GM23248 (cell line): ENCODE measurements at places on chromosomes 4 and X. TPM values are rescaled to one million over a fixed set of nuclear protein-coding genes. Genes with fewer than 3 reads are reported as not detected.
A peak's percentile ranks its signal among the peaks of the same experiment; 100 is the strongest.

BTK gene
- not detected in 2 replicates for total RNA-seq

DNA sequence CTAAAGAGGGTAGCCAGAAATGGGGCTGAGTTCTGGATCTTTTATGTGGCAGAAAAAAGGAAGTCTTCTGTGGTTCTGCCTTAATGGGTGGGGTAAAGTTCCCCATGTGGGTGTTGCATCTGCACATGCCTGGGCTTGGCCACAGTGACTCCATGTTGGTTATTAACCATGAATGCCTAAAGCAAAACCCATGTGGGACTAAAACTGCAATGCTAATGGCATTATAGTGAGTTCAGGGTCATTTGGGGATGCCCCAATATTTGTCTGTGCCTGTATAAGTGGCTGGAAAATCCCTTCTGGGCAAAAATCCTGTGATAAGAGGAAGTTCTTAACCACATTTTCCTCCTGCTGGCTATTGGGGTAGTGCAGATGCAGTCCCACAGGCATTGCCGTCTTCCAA is 857.4 kb downstream of the FAT4 start:
- no peak for DNase-seq
- no peaks in the 10 kb centered on the region for H3K4me1 ChIP-seq
- no peaks in the 10 kb centered on the region for H3K36me3 ChIP-seq
- no peak overlapping the region for H3K4me3 ChIP-seq
- H3K27ac ChIP-seq: no peak overlapping the region
- no peaks in the 10 kb centered on the region for H3K27me3 ChIP-seq

- peaks cover 69% of the 10 kb centered on the region for H3K27me3 ChIP-seq
- H3K4me1 ChIP-seq: 0 out of 2 replicates have a peak, but pooled peaks cover 4% of the 10 kb centered on the region
- no peak for DNase-seq
- no peak overlapping the region for H3K27ac ChIP-seq
- no peaks in the 10 kb centered on the region for H3K36me3 ChIP-seq
These were observed 1.4 kb downstream of the NSG1 start for GRCh38 chr4:4388311-4388790.

SULT1B1 gene
- 2.6 TPM in 1 of 2 replicates, not detected in the other for total RNA-seq

PDE5A gene
- total RNA-seq: 13.8 and 16.7 TPM in 2 replicates

DNA sequence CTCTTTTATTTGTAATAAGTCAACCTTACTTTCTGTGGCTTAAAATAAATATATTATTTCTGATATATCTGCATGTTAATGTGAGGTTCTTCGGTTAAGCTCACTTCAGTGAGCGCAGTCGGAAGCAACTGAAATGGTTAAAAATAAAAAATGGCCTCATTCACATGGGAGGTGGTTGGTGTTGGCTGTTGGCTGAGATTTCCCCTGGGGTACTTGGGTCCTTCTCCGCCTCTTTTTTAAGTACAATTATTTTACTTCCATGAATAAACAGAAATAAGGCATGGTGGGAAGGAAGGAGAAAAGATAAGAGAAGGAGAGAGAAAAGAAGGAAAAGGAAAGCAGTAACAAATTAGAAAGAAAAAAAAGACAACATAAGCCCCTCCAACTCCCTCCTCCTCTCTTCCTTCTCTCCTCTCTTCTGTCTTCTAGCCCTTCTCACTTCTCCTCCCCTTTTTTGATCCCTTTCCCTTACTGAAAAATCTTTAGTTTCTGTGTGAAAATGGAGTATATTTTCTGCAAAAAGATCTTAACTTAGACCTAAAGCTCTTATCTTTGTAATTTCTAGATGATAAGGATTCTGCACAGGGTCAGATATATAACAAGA is 19.7 kb upstream of the CXCL3 start:
- no peaks in the 10 kb centered on the region for H3K27me3 ChIP-seq
- H3K27ac ChIP-seq: no peak overlapping the region; the same call in 1 of the 2 replicates
- DNase-seq: no peak
- no peaks in the 10 kb centered on the region for H3K36me3 ChIP-seq

DNA sequence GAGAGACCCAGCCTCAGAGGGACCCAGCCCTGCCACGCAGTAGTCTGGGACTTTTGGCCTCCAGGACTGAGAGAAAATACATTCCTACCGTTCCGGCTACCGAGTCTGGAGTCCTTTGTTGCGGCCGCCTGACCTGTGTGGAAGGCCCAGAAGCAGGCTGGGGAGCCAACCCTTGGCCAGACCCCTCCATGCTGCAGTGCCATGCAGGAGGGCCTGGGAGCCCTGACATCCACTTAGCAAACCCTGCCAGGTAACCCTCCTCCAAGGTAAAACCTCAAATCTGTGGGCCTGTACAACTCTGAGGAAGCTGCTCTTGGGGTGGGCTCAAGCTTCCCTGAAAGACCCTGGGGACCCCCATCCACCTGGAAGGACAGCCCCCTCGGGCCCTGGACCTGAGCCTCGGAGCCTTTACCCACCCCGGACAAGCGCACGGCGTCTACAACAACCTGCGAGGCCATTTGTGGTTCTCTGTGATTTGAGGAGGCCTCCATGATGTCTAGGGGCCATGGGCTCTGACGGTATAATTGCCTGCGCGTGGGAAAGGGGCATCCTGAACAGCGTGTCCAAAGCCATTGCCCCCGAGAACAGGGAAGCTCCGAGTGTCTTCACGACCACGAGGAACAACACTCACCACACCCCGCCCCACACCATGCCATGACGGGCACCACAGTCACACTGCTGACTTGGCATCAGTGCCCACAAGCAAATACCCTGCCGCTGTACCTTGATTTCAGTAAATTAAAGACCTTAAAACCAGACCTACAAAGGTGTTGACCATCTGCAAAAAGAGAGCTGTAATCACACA is 58.7 kb downstream of the ZFYVE28 start:
- 0 out of 2 replicates have a peak, but pooled peaks cover 12% of the 10 kb centered on the region for H3K4me1 ChIP-seq
- no peak overlapping the region for H3K4me3 ChIP-seq
- H3K36me3 ChIP-seq: no peaks in the 10 kb centered on the region
- no peak overlapping the region for H3K27ac ChIP-seq
- H3K27me3 ChIP-seq: no peaks in the 10 kb centered on the region

FAM149A gene
- 0.13 and 3.4 TPM in 2 replicates for total RNA-seq

GRCh38 chr4:24089851-24090534 is 200.1 kb upstream of the PPARGC1A start:
- 0 out of 2 replicates have a peak overlapping the region, but pooled peaks have one; percentile 18 for H3K27ac ChIP-seq
- H3K4me1 ChIP-seq: peaks cover 9% of the 10 kb centered on the region; the same call in 1 of the 2 replicates
- no peaks in the 10 kb centered on the region for H3K27me3 ChIP-seq
- peak; percentile 50 for DNase-seq
- H3K36me3 ChIP-seq: no peaks in the 10 kb centered on the region

DNA sequence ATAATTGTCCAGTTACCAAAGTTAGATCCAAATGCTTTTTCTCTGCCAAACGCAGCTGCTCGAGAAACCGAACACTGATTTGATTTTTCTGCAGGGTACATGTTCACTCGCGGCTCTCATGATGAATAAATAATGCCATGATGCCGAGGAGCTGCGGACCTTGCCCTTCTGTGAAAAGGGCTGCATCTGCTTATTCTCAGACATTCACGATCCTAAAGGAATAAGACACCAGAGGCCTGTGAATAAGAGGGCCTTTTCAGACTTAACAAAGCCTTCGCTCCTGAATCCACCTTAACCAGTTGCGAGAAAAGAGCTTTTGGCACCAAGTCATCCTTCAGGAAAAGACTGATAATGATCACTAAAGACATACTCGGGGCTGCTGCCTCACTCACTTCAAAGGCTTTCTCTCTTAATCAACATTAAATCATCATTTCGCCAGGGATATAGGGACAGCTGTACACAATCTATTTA is 147.5 kb downstream of the FBXO8 start:
- no peak overlapping the region for H3K27ac ChIP-seq
- peak; percentile 49 for DNase-seq
- no peaks in the 10 kb centered on the region for H3K36me3 ChIP-seq
- peaks cover 23% of the 10 kb centered on the region; the same call in 1 of the 2 replicates for H3K4me1 ChIP-seq
- no peaks in the 10 kb centered on the region for H3K27me3 ChIP-seq
- peak overlapping the region; percentile 71 for H3K4me3 ChIP-seq

DNA sequence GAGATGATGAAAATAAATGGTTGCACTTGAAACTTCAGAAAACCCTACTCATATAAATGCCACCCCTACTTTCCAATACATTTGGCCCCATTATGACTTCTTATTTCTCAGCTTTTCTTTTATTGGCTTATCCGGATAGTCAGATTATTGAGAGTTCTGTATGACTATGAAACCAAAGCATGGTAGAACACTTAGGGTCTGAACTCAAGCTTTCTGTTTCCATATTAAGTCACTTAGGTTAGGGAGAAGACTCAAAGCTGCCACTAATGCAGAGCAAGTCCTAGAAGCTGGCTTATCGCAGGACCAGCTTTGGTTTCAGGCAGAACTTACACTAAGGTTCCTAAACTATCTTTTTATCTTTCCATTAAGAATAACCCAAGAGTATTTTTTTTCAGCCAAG is 229.9 kb upstream of the CPEB2 start:
- no peaks in the 10 kb centered on the region for H3K36me3 ChIP-seq
- H3K4me1 ChIP-seq: no peaks in the 10 kb centered on the region
- DNase-seq: no peak
- H3K27ac ChIP-seq: no peak overlapping the region
- no peaks in the 10 kb centered on the region for H3K27me3 ChIP-seq

TMPRSS11F gene
- not detected in 2 replicates for total RNA-seq

DNA sequence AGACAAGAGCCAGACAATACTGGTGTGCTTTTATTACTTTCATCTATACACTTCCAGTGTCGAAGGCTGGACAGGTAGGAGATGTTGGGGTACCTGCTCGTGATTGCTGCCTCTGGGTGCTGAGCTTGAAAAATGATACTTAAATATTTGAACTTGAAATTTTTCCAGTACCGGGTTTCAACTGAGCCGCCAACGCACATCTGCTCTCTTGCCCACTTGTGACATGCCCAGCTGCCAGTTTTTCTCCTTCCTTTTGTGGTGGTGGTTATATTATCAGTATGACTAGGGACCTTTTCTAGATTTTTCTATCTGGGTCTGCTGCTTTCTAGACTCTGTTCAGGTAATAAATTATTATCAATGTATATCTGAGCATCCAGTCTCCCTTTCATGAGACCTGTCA is 3.4 kb downstream of the OGT start:
- H3K27me3 ChIP-seq: no peaks in the 10 kb centered on the region
- DNase-seq: peak; percentile 43
- peak overlapping the region; percentile 88 for H3K27ac ChIP-seq
- H3K4me3 ChIP-seq: peak overlapping the region; percentile 99
- H3K36me3 ChIP-seq: peaks cover 4% of the 10 kb centered on the region; the same call in 1 of the 2 replicates
- peaks cover 24% of the 10 kb centered on the region for H3K4me1 ChIP-seq

DNA sequence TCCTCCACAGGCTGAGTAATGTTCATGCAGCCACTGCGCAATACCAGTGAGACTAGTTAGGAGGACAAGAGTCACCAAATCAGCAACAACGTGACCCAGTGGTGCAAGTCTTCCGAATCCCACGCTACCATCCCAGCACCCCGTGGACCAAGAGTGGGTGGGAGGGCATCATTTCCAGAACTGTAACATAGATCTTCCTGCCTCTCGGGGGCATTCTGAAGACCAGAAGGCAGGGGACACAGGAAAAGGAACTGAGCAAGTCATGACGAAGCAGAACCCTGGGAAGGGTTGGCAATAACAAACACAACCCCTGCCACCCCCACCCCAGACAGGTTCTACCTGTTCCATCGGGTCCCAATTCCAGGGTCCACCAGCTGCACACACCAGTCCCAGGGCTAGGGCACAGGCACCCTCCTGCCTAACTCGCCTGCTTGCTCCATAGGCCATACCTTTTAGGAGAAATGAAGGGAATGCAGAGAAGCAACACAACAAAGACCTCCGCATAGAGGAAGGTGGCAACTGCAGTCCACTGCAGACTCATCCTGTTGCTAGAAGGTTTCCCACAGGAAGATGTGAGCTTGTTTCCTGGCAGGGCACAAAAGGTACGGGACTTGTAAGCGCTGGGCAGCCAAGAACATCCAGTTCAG is 1.4 kb downstream of the BCAP31 start:
- peak; percentile 59 for DNase-seq
- H3K4me3 ChIP-seq: peak overlapping the region; percentile 77
- H3K27ac ChIP-seq: peak overlapping the region; percentile 89
- no peaks in the 10 kb centered on the region; the same call in 1 of the 2 replicates for H3K36me3 ChIP-seq

EPGN gene
- 0.86 TPM in 1 of 2 replicates, not detected in the other for total RNA-seq

GRCh38 chr4:184261246-184261645 is 43.6 kb upstream of the ENPP6 start:
- no peaks in the 10 kb centered on the region for H3K36me3 ChIP-seq
- no peaks in the 10 kb centered on the region; the same call in 1 of the 2 replicates for H3K27me3 ChIP-seq
- H3K4me1 ChIP-seq: peaks cover 13% of the 10 kb centered on the region; the same call in 1 of the 2 replicates
- no peak overlapping the region for H3K27ac ChIP-seq
- no peak for DNase-seq
- no peak overlapping the region for H3K4me3 ChIP-seq

DNA sequence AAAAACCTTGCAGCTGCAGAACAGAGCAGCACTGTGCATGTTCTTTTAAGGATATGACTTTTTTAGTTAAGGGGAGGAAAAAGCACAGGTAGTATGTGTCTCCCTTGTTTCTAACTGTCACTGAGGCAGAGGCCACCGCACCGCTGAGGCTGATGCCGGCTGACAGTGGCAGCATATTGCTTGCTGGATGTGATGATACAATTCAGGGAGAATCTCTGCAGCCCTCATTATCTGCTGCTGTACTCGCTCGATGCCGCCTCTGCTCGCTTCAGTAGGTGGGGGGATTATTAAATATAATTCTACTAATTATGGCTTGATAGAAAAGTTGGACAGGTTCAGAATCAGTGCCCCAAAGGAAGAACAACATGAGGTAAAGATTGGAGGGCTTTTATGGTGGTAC is 378.8 kb upstream of the NOCT start:
- no peak overlapping the region for H3K27ac ChIP-seq
- H3K27me3 ChIP-seq: no peaks in the 10 kb centered on the region
- DNase-seq: no peak
- H3K36me3 ChIP-seq: no peaks in the 10 kb centered on the region
- H3K4me1 ChIP-seq: peaks cover 22% of the 10 kb centered on the region; the same call in 1 of the 2 replicates

HSD17B13 gene
- not detected in 2 replicates for total RNA-seq

ADH1C gene
- not detected in 2 replicates for total RNA-seq

GRCh38 chr4:123350191-123350544 is 46.4 kb upstream of the SPRY1 start:
- no peak overlapping the region for H3K27ac ChIP-seq
- no peaks in the 10 kb centered on the region for H3K27me3 ChIP-seq
- DNase-seq: no peak
- no peaks in the 10 kb centered on the region for H3K36me3 ChIP-seq
- H3K4me3 ChIP-seq: no peak overlapping the region
- H3K4me1 ChIP-seq: peaks cover 7% of the 10 kb centered on the region; the same call in 1 of the 2 replicates

- no peaks in the 10 kb centered on the region for H3K27me3 ChIP-seq
- H3K4me1 ChIP-seq: no peaks in the 10 kb centered on the region
- H3K27ac ChIP-seq: no peak overlapping the region
- H3K4me3 ChIP-seq: no peak overlapping the region
These were observed 60.2 kb upstream of the MAOA start for GRCh38 chrX:43595931-43596330.

DNA sequence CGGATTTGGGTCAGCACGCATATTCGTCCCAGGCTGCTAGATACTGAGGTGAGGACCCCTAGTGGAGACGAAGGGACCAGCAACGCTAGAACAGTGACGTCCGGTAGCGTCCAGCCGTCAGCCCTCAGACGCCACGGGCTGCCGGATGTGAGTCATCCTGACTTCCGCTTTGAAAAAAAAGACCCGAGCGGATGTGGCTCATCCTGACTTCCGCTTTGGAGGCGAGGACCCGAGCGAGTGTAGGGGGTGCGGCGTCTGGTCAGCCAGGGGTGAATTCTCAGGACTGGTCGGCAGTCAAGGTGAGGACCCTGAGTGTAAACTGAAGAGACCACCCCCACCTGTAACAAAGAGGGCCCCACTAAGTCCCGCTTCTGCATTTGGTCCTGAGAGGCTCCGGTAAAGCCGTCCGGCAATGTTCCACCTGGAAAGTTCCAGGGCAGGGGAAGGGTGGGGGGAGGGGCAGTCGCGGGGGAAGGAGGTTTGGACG is at the start of gene MAGEB2:
Gene MAGEB2, plus strand, starts transcription at position 207 of the 487 bp plus-strand sequence. CDS start 3,018 bp downstream, outside the sequence.
- no peaks in the 10 kb centered on the region for H3K4me1 ChIP-seq
- H3K27me3 ChIP-seq: no peaks in the 10 kb centered on the region
- no peak within 1 kb of the TSS for H3K27ac ChIP-seq
- DNase-seq: no peak
- no peaks in the 10 kb centered on the region for H3K36me3 ChIP-seq

VSIG4 gene
- not detected in 2 replicates for total RNA-seq
